ENCODE measurements at places on chromosomes 3 and 15.

DNA sequence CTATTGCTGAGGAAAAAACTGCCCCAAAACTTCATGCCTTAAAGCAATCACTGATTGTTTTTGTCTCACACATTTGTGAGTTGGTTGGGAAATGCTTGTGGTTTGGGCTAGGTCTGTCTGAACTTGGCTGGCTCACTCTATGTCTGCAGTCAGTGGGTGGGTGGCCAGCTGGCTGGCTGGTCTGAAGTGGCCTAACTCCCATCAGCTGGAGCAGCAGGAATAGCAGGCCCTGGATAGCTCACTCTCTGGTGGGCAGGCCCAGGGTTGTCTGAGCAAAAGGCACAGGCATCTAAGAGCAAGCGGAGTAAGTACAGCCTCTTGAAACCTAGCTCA lies 37.7 kb upstream of the PRR20G start:
- no peak for DNase-seq

GRCh38 chr3:54982807-54983206 lies 54.9 kb upstream of the LRTM1 start:
- no peak for DNase-seq

- no peak for DNase-seq
Measured at GRCh38 chr3:121855555-121855954, 20.5 kb downstream of the EAF2 start.

DNA sequence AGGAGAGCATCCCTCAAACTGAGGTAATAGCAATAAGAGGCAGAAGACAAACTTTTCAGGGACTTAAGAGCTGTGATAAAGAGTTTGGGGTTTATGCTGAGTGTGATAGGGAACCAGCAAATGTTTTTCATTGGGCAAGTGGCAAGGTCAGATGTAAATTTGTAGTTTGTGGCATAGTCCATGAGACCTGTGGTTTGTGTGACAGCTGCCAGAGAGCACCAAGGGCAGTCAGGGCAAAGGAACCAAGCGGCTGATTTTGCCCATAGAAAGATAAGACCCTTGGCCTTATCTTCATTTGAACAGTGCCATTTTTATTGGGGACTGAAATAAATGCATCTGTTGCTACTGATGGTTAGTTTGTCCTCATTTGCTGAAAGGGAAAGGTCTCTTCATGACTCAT lies 220.3 kb downstream of the LRRN1 start:
- DNase-seq: no peak

DNA sequence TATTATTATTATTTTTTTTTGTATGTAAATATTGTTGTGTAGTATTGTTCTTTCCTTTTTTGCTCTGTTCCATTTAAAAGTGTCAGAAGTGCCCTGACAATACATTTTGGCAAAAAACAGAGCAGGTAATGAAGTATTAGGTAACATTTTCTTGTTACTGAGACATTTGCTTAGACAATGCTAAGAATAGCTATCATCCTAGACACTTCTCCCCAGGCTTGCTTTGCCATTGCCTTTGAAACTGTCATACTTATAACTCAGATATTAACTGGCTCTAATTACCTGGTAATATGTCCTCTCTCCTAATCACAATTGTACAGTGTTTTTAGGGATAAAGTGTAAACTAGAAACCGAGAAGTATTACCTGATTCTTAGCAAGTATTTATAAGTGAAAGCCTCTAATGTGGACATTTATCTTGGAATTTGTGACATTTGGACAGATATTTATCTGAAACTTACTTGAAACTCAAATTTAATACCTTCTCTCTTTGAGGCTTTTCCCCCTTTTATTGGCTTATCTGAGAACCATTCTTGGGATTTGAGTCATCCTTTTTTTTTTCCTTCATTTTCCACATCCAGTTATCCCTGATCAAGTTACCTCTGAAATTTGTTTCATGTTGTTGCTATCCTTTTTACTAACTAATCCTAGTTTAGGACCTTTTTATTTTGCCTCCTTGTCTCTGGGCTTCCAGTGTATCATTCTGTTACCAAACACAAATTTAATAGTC lies 13.1 kb downstream of the ARIH1 start:
- DNase-seq: no peak

DNA sequence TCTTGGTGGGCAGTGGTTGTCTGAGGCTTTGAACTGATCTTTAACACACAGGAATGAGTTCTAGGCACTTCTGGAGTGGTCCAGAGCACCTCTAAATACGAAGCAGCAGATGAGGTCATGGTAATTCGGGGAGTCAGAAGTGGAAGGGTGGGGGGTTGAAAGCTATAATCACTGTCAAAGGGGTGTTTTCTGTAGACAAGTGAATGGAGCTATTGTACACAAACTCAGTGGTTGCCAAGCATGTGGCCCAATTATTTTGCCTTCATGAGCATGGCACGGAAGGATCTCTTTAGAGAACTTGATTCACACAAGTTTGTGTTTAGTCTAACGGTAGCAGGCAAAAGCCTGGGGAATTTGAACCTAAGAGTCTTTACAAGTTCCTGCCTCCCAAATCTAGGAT lies 6.3 kb downstream of the FRMD5 start:
- no peak for DNase-seq
